Anterior cingulate cortex (tissue), 58 donors: ENCODE measurements at places on chromosomes 7 and 10.

DNA sequence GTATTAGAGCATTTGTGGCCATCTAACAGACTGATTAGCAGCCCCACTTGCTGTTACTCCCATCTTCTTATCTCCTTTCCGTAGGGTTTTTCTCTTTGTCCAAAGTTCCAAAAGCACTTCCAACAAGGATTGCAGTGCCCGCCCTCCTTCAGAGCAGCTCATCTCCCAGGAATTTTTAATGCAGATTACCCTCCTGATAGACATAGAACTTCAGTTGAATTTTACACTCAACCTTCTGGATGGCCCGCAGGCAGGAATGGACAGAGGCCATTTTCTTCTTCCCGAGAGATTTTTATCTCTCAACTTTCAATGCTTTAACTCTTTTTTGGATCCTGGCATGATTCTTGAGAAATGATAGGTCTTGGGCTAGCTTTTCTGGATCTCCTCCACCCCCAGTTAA, 23.3 kb downstream of the PRKG1 start:
- DNase-seq = no peak

DNA sequence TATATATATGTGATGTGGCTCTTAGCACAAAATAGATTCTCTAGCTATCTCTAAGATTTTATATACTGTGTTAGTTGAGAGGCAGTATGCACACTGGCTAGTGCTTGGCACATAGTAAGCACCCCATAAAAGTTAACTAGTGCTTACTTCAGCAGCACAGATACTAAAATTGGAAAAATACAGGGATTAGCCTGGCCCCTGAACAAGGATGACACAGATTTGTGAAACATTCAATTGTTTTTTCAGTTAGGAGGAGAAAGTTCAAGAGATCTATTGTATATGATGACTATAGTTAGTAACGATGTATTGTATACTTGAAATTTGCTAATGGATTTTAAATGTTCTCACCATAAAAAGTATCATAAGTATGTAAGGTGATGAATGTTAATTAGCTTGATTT, 78.3 kb upstream of the LRRC17 start:
- DNase-seq = no peak

GRCh38 chr10:110446954-110447608, 50.6 kb upstream of the DUSP5 start:
- DNase-seq = no peak

GRCh38 chr10:4067931-4068561, 283.0 kb upstream of the KLF6 start:
- no peak for DNase-seq

DNA sequence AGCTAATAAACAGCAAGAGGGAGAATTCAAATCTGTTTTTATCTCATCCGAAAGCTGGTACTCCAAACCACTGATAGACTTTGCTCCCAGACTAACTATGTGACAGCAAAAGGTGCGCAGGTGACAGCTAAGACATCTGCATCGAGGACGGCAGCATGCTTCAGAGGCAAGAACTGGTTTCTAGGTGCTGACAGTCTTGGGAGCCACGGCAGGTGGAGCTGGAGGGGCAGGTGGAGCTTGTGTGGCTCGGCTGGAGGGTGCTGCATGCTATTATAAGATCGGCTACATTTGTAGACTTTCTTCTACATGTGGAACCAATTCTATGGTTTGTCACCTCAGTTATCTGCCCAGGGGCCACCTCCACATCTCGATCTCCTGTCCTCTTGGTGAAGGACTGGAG, 21.8 kb upstream of the MMP21 start:
- no peak for DNase-seq
